CD8-positive, alpha-beta memory T cell (primary cell): ENCODE measurements at places on chromosomes 5 and 9. TPM values are rescaled to one million over a fixed set of nuclear protein-coding genes. Genes with fewer than 3 reads are reported as not detected.

DNA sequence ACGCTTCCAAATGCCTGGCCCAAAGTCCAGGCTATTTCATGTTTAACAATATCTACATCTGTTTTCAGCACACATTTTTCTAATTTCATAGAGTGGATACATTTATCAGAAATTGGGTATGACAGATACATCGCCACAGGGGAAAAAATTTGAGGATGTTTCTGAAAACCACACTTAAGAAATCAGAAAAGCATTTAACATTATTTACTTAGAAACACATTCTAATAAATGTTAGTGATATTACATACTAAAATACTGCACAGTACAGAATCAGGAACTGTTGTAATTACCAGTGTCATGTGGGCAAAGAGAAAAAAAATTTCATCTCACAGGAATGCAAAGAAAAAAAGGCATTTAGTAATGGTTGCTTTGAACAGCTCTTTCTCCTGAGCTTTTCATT, 310.5 kb upstream of the KIF2A start:
- DNase-seq: no peak
- no peaks in the 10 kb centered on the region for H3K4me1 ChIP-seq
- no peak overlapping the region for H3K27ac ChIP-seq
- no peaks in the 10 kb centered on the region for H3K36me3 ChIP-seq
- H3K27me3 ChIP-seq: no peaks in the 10 kb centered on the region

DNA sequence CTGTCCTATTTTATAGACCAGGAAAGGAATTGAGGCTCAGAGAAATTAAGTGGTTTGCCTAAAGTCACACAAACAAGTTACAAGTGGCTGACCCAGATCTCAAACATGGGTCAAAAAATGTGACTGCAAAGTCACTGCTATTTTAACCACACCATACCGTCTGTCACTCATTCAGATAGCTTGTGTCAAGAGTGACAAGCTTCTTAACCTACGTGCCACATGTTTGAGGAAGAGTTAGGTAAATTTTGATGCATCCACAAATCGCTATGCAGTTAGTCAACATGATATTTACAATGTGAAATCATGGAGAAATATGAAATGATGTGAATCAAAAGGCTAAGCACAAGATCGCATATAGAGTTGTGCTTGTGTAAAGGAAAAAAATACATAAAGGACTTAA, 22.7 kb upstream of the GNE start:
- no peaks in the 10 kb centered on the region for H3K36me3 ChIP-seq
- no peak for DNase-seq
- H3K4me3 ChIP-seq: no peak overlapping the region
- H3K27me3 ChIP-seq: no peaks in the 10 kb centered on the region
- H3K27ac ChIP-seq: no peak overlapping the region

- no peak for DNase-seq
- no peaks in the 10 kb centered on the region for H3K27me3 ChIP-seq
- no peak overlapping the region for H3K27ac ChIP-seq
- H3K4me1 ChIP-seq: no peaks in the 10 kb centered on the region
- no peaks in the 10 kb centered on the region for H3K36me3 ChIP-seq
These were observed 120.5 kb upstream of the BOD1 start for GRCh38 chr5:173736923-173737412.

DNA sequence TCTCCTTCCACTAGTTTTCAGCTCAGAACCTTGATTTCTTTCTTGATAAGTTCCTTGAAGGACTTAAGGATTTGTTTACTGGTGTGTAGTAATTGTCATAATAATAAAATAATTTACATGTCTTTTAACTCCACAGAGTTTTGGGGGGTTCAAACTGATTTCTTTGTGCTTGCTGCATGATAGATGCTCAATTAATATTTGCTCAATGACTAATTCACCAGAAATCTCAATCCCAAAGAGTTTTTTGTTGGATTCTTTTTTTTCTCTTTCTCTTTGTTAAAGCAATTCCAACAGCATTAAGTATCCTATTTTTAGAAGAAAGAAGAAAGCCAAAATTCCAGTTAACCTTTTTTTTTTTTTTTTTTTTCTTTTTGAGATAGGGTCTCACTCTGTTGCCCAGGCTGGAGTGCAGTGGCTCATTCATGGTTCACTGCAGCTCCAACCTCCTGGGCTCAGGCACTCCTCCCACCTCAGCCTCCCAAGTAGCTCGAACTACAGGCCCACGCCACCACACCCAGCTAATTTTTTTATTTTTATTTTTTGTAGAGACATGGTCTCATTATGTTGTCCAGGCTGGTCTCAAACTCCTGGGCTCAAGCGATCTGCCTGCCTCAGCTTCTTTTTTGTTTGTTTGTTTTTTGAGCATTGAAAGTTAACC, 10.8 kb downstream of the FAF2 start:
- no peaks in the 10 kb centered on the region for H3K27me3 ChIP-seq
- no peak overlapping the region for H3K27ac ChIP-seq
- no peaks in the 10 kb centered on the region for H3K36me3 ChIP-seq
- H3K4me3 ChIP-seq: no peak overlapping the region
- no peak for DNase-seq

DNA sequence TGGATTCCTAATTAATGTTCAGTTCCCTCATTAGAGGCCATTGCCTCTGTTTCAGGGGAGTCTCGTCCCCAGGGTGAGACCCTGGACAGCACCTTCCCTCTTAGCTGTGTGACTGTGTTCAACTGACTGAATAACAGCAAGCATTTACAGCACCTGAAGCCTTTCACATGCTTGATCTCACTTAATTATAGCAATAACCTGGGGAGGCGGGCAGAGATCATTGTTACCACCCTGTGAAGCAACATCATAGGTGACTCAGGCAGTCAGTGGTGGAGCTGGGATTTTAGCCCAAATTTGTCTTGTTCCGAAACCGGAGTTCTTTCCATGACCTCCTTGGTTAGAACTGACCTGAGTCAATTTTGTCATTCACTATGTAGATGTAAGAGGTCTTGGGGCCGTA, 105.2 kb upstream of the RAD23B start:
- no peaks in the 10 kb centered on the region for H3K4me1 ChIP-seq
- H3K4me3 ChIP-seq: no peak overlapping the region
- H3K27ac ChIP-seq: no peak overlapping the region
- H3K27me3 ChIP-seq: no peaks in the 10 kb centered on the region

DNA sequence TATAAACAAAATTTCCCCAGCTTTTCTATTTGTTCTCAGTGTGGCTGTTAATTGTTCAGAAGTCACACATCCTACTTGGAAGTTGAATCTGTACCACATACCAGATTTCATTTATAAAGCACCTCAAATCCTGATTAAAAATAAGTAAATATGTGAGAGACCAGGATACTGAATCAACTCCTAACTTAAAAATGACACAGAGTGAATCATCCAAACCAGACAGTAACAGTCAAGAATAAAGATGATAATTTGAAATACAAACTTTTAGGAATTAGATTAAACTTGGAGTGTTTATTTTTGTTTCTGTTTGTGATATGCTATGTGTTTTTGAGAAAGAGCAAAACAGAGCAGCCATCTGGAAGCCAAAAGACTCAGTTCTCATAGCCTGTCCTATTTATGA, 633.2 kb upstream of the RORB start:
- no peaks in the 10 kb centered on the region for H3K4me1 ChIP-seq
- no peak overlapping the region for H3K4me3 ChIP-seq
- H3K27me3 ChIP-seq: no peaks in the 10 kb centered on the region
- H3K36me3 ChIP-seq: no peaks in the 10 kb centered on the region

- no peaks in the 10 kb centered on the region for H3K4me1 ChIP-seq
- no peak overlapping the region for H3K4me3 ChIP-seq
- H3K36me3 ChIP-seq: no peaks in the 10 kb centered on the region
- no peak overlapping the region for H3K27ac ChIP-seq
These were observed 4.0 kb downstream of the KLF4 start for GRCh38 chr9:107485458-107486043.

DNA sequence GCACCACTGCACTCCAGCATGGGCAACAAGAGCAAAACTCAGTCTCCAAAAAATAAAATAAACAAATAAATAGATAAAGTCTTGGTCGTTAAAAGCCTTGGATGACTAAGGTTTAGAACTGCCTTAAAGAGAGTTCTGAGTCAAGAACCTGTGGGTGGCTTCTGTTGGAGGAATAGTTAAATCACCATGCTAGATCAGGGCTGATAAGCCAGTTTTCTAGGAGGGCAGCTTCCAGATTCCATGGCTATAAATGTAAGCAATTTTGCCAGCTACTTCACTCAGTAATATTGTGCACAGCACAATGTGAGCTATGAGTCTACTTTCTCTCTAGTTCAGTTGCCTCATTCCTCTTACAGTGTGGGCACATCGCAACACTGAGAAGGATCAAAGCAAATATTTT, 242.1 kb upstream of the NUDT12 start:
- no peaks in the 10 kb centered on the region for H3K27me3 ChIP-seq
- H3K4me1 ChIP-seq: no peaks in the 10 kb centered on the region
- no peak for DNase-seq
- H3K4me3 ChIP-seq: no peak overlapping the region
- no peaks in the 10 kb centered on the region for H3K36me3 ChIP-seq

DNA sequence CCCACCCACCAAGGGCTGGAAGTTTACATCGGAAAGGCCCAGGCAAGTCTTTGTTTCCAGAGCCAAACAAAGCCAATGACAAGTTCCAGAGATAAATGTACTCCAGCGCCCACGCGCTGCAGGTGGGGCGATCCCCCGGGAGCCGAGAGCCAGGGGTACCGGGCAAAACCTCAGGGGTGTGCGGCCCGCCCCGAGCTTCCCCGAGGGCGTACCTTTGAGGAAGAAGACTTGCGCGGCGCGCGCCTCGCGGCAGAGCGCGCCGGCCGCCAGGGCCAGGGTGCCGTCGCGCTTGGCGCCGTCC, 671 bp downstream of the DUSP1 start:
- H3K36me3 ChIP-seq: peaks cover 16% of the 10 kb centered on the region
- H3K4me1 ChIP-seq: peaks cover 52% of the 10 kb centered on the region
- DNase-seq: no peak
- H3K27ac ChIP-seq: peak overlapping the region; percentile 100
- H3K4me3 ChIP-seq: peak overlapping the region; percentile 87

GLRA1 gene
- total RNA-seq: not detected

SPATA31A1 gene
- total RNA-seq: not detected

GALNT10 gene
- total RNA-seq: 32.1 TPM
